H7 (cell line): ENCODE measurements at places on chromosomes 12 and 14.

GRCh38 chr12:12428961-12429657 is 72.2 kb downstream of the BORCS5 start:
- no peak for DNase-seq

GRCh38 chr14:77220246-77221017 is 38.8 kb downstream of the TMEM63C start:
- no peak for DNase-seq

DNA sequence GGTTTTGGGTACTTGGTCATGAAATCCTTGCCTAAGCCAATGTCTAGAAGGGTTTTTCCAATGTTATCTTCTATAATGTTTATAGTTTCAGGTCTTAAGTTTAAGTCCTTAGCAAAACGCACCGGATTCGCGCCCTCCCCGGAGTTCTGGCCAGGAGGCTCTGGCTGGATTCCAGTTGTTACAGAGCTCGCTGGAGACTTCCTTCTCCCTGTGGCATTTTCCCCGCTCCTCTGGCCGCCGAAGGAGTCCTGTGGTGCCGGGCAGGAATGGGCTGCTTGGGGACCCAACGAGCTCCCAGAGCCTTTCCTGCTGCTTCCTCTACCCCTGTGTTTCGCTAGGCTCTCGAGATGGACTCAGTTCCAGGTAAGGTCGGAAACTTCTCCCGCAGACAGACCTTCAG is 335.9 kb downstream of the AEBP2 start:
- no peak for DNase-seq

- DNase-seq = no peak
Observed at GRCh38 chr12:51238037-51238509, 553 bp upstream of the DAZAP2 start.

GRCh38 chr14:100474196-100474595 is 113.0 kb downstream of the BEGAIN start:
- no peak for DNase-seq

- DNase-seq = no peak
Observed at GRCh38 chr12:13247596-13247995, 51.1 kb downstream of the EMP1 start.

DNA sequence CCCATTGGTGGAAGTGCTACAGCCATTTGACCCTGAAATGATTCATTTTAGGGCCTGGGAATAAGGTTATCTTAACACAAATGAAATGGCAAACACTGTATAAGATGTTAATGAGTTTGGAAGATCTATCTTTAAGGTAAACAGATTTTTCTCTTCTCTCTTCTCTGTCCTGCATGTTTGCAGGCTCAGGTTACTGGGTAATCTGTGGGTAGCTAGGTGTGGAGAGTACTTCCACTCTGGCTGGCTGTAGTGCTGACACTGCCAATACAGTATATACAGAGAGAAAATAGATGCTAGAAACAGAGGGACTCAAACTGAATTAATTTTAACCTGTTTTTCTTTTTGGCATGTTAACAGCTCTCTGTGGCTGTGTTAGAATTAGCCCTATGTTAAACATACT is 84.6 kb downstream of the SLC38A6 start:
- no peak for DNase-seq

GRCh38 chr12:49098035-49098451 is 3.4 kb upstream of the DHH start:
- DNase-seq = peak; percentile 90

DNA sequence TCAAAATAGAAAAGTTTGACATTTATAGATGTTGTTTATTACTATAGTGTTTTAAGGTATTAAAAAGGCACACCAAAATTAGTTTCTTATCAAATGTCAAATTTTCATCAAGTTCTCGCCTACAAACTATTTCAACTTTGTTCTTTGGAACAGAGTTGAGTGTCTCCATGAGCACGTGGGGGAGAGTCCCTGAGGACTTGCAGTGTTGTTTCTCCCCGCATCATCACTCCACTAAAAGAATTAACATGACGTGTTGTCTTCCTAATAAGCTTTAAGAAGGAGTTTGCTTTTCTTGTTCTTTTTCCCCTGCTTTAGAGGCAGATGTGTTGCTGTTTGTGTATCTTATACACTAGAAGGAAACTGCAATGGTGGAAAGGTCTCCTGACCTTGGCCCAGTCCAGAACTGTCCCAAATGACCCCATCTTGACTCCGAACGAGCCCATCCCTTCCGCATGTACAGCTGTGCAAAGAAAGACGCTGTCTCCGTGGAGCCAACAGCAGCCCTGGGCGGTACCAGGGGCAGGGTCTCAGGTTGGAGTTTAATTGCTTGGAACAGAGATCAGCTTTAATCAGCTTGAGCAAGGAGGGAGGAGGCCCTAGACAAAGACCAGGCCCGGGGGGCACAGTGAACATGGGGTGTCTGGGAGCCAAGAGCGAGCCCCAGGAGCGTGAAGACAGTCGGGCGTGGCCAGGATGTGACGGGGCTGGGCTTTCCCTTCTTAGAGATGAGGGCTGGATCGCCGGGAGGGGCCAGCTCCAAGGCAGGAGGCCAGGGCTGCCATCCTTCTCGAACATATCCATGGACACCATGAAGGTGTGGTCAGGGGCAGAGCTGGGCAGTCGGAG is 215.4 kb upstream of the RTL1 start:
- DNase-seq = peak; percentile 32
